Heart left ventricle (tissue), 16 donors: ENCODE measurements at places on chromosomes 5 and 9.

DNA sequence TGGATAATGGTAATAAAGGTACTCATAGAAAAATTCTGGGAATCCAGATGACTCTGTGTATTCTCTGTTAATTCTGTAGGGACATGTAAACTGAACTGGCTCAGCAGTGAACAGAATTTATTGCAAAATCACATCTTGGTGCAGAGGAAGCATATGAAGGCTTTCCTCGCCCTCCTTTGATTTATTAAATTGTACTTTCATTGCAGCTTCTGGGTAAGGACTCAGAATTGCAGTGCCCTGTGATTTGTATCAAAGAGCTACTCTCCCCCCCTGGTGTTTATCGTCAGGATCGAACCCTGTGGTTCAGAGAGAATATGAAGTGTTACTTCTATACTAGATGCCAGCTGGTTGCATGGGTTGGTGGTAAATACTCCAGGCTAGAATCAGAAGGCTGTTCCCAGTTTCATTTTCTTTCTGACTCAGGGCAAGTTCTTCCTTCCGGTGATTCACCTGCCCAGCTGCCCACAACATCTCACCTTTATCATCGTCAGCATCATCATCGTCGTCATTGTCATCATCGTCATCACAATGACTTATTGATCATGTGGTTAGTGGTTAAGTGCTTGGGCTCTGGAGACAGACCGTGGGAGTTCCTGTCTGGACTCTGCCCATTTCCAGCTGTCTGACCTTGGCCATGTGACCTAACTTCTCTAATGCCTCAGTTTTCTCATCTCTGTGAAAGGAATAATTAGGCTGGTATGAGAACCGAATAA lies 238.8 kb downstream of the ARHGAP26 start:
- DNase-seq, result peak; percentile 26

- no peak for DNase-seq
Measured at GRCh38 chr9:32398207-32398606, 13.8 kb downstream of the ACO1 start.

DNA sequence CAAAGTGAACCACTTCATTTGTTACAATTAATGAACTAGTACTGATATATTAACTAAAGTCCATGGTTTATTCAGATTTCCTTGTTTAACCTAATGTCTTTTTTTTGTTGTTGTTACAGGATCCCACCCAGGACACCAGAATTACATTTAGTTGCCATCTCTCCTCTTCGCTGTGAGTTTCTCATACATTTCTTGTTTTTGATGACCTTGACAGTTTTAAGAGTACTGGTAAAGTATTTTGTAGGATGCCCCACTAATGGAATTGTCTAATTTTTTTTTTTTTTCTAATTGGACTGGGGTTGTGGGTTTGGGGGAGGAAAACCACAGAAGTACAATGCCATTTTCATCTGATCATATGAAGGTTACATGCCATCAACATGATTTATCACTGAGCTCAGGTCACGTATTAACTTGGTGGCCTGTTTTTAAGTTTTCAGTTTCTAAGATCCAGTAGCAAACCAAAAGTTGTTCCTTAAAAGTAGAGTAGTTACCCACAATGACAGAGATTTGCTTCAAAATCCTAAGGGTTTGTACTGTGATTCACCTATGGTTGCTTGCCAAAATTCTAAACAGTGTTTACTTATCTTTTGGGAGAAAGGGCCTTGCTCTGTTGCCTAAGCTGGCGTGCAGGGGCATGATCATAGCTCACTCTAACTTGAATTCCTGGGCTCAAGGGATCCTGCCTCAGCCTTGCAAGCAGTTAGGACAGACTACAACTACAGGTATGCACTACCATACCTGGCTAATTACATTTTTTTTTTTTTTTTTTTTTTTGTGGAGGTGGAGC lies 4.5 kb upstream of the OTULIN start:
- DNase-seq, result no peak

DNA sequence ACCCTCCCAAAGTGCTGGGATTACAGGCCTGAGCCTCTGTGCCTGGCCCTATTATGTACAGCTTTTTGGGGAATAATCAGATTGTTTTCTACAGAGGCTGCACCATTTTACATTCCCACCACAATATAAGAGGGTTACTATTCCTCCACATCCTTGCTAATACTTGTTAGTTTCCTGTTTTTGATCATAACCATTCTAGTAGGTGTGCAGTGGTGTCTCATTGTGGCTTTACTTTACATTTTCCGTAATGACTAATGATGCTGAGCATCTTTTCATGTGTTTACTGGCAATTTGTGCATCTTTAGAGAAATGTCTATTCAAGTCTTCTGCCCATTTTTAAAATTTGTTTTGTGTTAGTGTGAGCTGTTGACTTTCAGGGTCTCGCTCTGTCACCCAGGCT lies 18.3 kb downstream of the PTPN3 start:
- DNase-seq, result no peak

GRCh38 chr9:4865681-4866080 lies 72.9 kb downstream of the RCL1 start:
- DNase-seq, result no peak

DNA sequence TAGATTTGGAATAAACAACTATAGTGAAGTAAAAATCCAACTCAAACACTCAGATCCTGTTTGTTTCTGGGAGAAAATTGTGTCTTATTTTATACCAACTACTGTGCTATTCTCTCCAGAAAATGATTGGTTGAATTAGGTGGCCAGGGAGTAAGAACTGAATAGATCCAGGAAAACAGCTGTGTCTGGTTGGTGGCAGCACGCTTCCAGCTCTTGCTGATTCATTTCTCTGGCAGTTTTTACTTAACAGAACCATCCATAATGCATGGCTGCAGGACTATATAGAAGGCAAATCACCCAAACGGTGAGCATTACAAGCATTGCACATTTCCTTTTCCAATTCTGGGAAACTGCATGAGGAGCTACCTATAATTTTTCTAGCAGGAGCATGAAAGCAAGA lies 29.5 kb downstream of the DMAC1 start:
- no peak for DNase-seq

GRCh38 chr5:163760498-163760897 lies 255.1 kb downstream of the MAT2B start:
- DNase-seq, result no peak

DNA sequence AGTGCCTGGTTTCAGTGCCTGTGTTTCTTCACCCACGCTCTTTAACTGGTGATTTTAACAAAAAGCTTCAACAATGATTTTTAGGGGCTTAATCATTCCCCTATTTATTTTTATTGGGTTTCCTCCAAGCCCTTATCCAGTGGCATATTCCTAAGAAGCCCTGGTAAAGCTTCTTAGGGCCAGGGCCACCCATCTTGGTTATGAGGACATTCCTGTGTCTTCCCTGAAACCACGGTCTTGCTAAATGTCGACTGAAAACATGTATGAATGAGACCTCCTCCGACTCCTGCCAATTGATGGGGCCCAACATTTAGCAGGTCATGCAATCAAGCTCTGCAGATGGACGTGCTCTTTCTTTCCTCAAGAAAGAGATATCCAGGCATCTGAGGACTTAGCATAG lies 13.7 kb upstream of the CARTPT start:
- DNase-seq, result no peak

GRCh38 chr5:160039810-160040470 lies 31.0 kb downstream of the TTC1 start:
- no peak for DNase-seq

DNA sequence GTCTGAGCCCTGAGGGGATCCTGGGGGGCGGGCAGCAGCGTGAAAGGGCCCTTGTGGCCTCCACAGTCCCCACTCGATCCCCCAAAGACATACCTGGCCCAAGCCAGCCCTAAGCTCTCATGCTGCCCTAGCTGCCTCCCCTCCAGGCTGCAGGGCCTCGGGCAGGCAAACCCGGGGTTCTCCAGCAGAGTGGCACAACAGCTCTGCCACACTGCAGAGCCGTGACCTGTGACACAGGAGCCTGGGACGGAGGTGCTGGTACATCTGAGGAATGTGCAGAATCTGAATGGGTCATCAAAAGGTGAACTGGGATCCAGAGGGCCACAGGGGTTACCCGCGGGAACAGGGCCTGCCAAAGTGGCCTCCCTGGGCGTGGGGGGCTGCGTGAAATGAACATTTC lies 163.2 kb downstream of the DAB2IP start:
- DNase-seq, result no peak

- DNase-seq, result no peak
Measured at GRCh38 chr9:4829969-4830368, 37.2 kb downstream of the RCL1 start.

GRCh38 chr5:38443390-38443789 lies 113.1 kb downstream of the LIFR start:
- DNase-seq, result no peak
